ENCODE measurements at places on chromosomes 2 and 18.

GRCh38 chr2:33122726-33123125 is 176.0 kb downstream of the LTBP1 start:
- no peak for DNase-seq

DNA sequence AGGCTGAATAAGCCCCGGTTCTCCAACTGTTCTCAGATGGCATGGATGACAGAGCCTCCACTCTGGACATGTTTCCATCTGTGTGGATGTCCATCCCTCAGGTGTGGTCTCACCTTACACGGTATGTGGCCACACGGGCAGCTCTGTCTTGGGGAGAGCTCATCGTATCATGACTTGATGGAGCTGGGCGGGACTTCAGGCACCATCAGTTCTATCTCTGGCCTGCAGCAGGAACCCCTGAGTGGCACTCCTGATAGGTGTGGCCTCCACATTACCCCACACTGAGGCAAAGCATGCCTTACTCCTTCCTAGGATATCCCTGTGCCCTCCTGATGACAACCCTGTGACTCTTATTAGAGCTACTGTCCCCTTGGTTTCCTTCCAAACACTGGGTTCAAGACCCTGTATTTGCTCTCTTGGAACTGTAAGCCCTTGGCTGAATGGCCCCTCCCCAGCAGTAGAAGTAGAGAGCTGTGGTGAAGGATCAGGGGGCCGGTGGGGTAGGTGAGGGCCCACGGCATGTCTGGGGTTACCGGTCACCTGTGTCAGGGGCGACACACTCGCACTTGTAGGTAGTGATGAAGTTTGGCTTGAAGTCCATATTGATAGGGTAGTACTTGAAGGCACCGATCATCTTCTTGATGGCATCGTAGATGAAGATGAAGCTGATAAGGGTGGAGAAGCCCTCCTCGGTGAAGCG is 48.2 kb downstream of the MTHFD2 start:
- DNase-seq: no peak

- DNase-seq: no peak
Observed at GRCh38 chr2:120576509-120577474, 158.9 kb upstream of the GLI2 start.

DNA sequence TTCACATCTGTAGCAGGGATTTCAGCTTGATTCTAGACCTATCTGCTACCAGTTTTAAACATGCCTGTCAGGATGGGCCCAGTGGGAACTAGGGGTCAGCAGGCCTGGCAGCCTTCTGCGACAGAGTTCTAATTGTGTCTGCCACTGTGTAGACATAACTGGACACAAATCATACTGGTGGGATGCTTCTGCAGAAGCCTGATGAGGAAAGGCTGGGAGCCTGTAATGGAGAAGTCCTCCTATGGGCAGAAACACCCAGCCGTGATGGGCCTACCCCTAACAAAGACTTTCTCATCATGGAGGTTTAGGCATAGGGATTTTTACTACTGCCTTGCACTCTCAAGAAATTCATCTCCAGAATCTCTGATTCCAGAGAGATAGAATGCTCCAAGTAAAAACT is 166.9 kb downstream of the PDE11A start:
- DNase-seq: no peak

DNA sequence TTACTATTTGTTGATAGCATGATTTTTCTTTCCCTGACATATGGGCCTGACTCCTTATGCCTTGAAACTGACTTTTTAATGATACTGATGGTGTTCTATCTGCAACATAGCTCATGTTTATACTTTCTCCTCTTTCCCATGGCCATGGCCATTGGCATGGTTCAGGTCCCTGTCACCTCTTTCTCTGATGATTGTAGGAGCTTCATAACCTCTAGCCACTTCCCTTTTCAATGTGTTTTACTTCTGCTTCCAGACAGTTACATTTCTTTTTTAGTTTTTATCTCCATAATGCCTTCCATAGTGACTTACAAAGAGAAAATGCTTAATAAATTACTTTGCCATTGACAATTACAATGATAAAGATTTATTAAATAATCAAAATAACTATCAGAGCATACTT is 177.9 kb upstream of the SETBP1 start:
- DNase-seq: no peak

GRCh38 chr18:31199190-31199769 is 36.6 kb upstream of the DSC1 start:
- no peak for DNase-seq

Measured in liver (tissue), 10 donors.